ENCODE measurements at places on chromosomes 3 and 15. TPM values are rescaled to one million over a fixed set of nuclear protein-coding genes. Genes with fewer than 3 reads are reported as not detected.

RTP1 gene
- not detected for total RNA-seq

CCDC54 gene
- total RNA-seq: not detected

DUOX2 gene
- total RNA-seq: 0.08 TPM

SLC27A2 gene
- total RNA-seq: 0.31 TPM

C2CD4B gene
- total RNA-seq: 0.16 TPM

PRTG gene
- total RNA-seq: not detected

SGO1 gene
- not detected for total RNA-seq

GATA2 gene
- 0.16 TPM for total RNA-seq

SV2B gene
- not detected for total RNA-seq

HHLA2 gene
- 0.36 TPM for total RNA-seq

NANOGP8 gene
- total RNA-seq: not detected

LRRIQ4 gene
- total RNA-seq: not detected

DLEC1 gene
- 4.4 TPM for total RNA-seq

HYKK gene
- total RNA-seq: 2.3 TPM

GPR62 gene
- total RNA-seq: not detected

PLA2G4E gene
- total RNA-seq: not detected

GRAMD2A gene
- total RNA-seq: not detected

MYRIP gene
- not detected for total RNA-seq

TXNRD3 gene
- 1.5 TPM for total RNA-seq

SLC51B gene
- not detected for total RNA-seq

IL16 gene
- total RNA-seq: 164 TPM

CCR3 gene
- total RNA-seq: not detected

PPCDC gene
- total RNA-seq: 5.8 TPM

FANCD2 gene
- 16.8 TPM for total RNA-seq

ZNF660 gene
- 0.03 TPM for total RNA-seq

GP5 gene
- 3.3 TPM for total RNA-seq

AVEN gene
- total RNA-seq: 4.9 TPM

CASR gene
- total RNA-seq: 0.03 TPM

DPPA4 gene
- total RNA-seq: 3.6 TPM

IVD gene
- total RNA-seq: 30.7 TPM

LMAN1L gene
- total RNA-seq: 0.56 TPM

TEX9 gene
- total RNA-seq: 1.6 TPM

CYP11A1 gene
- not detected for total RNA-seq

PCYT1A gene
- total RNA-seq: 49.8 TPM

ZNF662 gene
- total RNA-seq: 2.5 TPM

RARRES1 gene
- not detected for total RNA-seq

HRH1 gene
- total RNA-seq: not detected
